ENCODE measurements at places on chromosomes 1 and 21. TPM values are rescaled to one million over a fixed set of nuclear protein-coding genes. Genes with fewer than 3 reads are reported as not detected.

Gene LRRC38
- total RNA-seq: not detected

Gene NR1I3
- not detected for total RNA-seq

Gene OR2T35
- total RNA-seq: not detected

Gene COL9A2
- total RNA-seq: 14.5 TPM

Gene BPNT1
- total RNA-seq: 24.9 TPM

Data from activated CD4-positive, alpha-beta T cell treated with anti-CD3 and anti-CD28 coated beads, Interleukin-2, amount 10 ng/mL, durations not matched to agents 24 days and 14 days (primary cell).